Renal pelvis (tissue), 12 donors: ENCODE measurements at places on chromosomes 6 and 20. TPM values are rescaled to one million over a fixed set of nuclear protein-coding genes. Genes with fewer than 3 reads are reported as not detected.
A peak's percentile ranks its signal among the peaks of the same experiment; 100 is the strongest.

GRCh38 chr6:74749211-74750147 is 456.4 kb downstream of the COL12A1 start:
- no peak for DNase-seq

GRCh38 chr6:154615483-154616025 is 105.1 kb upstream of the CNKSR3 start:
- DNase-seq, result no peak

- no peak for DNase-seq
Observed at GRCh38 chr6:92043777-92044176, 1375.6 kb downstream of the EPHA7 start.

GRCh38 chr6:21804941-21805610 is 211.5 kb downstream of the SOX4 start:
- DNase-seq, result no peak

DNA sequence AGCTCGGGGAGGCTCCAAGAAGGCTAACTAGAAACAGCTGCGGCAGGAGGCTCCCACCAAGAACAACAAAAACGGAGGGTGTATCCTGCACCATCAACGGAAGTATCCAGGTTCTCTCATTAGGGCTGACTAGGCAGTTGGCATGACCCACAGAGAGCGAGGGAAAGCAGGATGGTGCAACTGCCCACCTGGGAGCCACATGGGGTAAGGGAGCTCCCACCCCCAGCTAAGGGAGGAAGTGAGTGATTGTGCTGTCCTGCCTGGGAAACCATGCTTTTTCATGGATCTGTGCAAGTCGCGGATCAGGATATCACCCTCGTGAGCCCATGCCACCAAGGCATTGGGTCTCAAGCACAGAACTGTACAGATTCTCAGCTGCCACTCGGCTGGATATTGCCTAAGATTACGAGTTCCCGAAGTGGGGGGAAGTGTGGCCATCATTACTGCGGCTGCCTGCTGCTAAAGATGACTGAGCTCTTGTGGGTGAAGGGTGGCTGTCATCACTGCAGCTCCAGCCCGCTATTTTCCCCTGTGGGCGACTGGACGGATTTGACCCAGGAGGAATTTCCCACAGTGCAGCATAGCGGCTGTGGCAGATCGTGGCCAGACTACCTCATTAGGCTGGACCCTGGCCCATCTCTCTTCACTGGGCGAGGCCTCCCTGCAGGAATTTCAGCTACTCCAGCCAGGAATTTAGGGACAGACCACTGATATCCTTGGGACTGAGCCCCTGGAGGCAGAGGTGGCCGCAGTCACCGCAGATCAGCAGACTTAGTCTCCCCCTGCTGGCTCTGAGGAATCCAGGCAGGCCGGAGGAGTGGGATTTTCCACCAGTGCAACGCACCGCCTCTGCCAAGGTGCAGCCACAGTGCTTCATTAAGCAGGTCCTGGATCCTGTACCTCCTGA is 515.7 kb downstream of the FRK start:
- no peak for DNase-seq

DNA sequence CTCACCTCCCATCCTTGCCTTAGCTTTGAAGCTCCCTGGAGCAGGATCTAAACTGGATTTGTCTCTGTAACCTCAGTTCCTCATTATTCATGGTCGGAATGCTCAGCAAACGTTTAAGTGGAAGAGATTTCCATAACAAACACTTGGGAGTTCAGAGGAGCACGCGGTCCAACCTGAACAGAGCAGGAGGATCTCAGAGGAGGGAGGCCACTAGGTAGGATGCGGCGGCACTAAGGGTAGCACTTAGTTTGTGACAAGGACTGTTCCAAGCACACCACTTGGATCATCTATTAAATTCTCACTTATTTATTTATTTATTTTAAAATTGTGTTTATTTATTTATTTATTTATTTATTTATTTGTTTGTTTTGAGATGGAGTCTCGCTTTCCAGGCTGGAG is 13.3 kb upstream of the CCN5 start:
- no peak for DNase-seq

- no peak for DNase-seq
Observed at GRCh38 chr6:43260791-43261190, 17.5 kb downstream of the TTBK1 start.

- no peak for DNase-seq
Observed at GRCh38 chr6:166258854-166259276, 49.3 kb downstream of the PRR18 start.

DNA sequence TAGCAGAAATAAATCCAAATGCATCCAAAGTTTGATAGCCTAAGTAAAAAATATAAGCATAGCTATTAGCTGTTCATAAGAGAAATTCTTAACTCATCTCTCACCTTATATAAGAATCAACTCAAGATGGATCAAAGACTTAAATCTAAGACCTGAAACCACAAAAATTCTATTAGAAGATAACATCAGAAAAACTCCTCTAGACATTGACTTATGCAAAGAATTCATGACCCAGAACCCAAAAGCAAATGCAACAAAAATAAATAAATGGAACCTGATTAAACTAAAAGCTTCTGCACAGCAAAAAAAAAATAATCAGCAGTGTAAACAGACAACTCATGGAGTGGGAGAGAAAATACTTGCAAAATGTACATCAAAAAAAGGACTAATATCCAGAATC is 184.3 kb downstream of the TFAP2A start:
- DNase-seq, result no peak

GRCh38 chr6:26054781-26055718 is 32.2 kb upstream of the HFE start:
- DNase-seq, result peak; percentile 96

DNA sequence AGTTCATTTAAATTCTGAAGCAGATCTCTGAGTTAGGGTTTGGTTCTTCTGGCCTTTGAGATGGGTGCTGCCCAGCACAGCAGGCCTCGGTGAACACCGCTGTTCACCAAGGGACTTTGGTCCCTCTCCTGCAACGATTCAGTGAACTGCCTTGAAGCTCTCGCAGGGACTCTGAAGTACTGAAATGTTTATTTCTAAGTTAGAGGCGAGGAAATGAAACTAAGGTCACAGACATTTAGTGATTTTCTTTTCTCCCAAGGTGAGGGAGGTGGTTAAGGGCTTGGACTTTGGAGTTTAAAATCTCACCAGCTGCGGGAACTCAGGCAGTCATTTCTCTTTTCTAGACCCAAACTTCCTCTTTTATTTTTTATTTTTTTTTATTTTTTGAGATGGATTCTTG is 26.2 kb downstream of the E2F3 start:
- DNase-seq, result no peak

DNA sequence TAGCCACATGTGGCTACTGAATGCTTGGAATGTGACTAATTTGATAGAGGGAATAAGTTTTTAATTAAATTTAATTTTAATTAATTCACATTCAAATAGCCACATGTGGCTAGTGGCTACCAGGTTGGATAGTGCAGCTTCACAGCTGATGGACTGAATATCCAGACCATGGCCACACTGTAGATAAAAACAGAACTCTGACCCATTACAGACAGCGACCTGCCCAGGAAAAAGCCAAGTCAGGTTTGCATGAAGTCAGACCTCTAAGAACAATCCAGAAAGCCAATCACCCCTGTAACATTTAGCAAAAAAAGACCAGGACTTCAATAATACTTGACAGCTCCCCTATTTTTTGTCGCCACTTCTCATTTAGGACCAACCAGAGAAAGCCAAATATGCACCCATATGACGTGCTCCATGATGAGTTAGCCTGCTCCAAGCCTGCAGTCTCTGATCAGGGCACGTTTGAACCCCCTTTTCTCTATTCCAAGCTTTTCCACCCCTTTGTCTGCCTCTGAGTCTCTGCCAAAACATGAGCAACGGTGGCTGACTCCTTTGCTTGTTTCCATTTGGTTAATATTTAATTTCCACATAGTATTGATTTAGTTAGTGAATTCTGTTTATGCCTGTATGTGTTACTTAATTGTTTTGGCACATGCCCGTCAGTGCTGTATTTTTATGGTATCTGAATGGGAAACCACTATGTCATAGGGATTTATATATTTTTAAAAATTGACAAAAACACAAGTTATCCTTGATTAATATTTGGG is 636.3 kb downstream of the UTRN start:
- DNase-seq, result no peak

The ARHGAP18 gene
- 35.3 TPM for polyA plus RNA-seq

The CCN6 gene
- 2.9 TPM for polyA plus RNA-seq

The LY6G5C gene
- polyA plus RNA-seq, result 4.3 TPM

The MEI4 gene
- polyA plus RNA-seq, result 1.3 TPM

The SOX4 gene
- 136 TPM for polyA plus RNA-seq

The STMN3 gene
- polyA plus RNA-seq, result 38.0 TPM

The LTB gene
- polyA plus RNA-seq, result 2.0 TPM

The EPB41L1 gene
- 68.0 TPM for polyA plus RNA-seq
